ENCODE measurements at places on chromosomes 4 and X.

DNA sequence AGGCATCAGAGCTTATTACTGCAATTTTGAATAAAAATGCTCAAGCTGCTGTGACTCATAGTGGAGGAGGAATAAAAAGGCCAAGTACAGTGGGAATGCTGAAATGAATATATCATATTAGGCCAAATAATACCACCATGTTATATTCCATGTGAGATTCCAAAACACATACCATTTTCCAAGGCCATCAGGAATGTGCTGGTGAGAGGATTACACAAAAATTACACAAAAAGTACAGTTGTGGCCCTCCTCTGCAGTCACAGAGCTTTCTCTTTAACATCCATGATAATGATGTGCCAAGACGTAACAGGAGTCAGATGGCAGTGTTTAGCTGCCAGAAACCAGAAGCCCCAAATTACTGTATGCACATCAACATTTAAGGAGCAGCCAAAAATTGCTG is 153.5 kb downstream of the PCDH18 start:
- DNase-seq = no peak

DNA sequence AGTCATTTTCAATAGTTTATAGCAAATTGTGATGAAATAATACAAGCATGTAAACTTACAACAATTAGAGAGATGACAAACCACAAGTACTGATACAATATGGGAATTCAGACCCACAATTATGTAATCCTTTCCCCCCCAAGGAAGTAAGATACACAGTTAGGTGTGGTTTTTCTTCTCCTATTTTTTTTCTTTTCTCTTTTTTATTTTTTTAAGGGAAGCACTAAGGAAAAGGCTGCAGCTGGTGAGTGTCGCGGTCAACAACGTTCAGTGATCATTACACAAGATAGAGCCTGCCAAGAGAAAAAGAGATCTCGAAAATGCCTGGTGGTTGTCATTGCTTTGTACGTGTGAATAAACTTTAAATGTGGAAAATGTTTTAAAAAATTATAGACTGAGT is 9.8 kb downstream of the NDNF start:
- DNase-seq = no peak

DNA sequence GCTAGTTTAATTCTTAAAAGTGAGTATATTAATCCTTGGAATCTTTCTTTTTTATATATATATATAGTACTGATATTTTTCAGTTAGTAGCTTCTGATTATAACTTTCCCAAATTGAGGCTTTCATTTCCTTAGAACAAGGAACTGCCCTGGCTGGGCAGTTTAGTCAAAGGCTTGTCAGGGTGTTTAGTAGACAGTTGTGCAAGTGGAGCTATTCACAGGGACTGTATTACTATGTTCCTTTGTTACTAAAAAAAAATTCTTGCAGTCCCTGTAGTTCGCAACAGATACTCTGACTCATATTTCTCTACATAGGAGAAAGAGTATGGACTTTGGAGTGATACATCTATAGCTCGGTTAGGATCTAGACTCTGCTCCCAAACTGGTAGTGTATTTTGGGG is 20.8 kb downstream of the USO1 start:
- no peak for DNase-seq

DNA sequence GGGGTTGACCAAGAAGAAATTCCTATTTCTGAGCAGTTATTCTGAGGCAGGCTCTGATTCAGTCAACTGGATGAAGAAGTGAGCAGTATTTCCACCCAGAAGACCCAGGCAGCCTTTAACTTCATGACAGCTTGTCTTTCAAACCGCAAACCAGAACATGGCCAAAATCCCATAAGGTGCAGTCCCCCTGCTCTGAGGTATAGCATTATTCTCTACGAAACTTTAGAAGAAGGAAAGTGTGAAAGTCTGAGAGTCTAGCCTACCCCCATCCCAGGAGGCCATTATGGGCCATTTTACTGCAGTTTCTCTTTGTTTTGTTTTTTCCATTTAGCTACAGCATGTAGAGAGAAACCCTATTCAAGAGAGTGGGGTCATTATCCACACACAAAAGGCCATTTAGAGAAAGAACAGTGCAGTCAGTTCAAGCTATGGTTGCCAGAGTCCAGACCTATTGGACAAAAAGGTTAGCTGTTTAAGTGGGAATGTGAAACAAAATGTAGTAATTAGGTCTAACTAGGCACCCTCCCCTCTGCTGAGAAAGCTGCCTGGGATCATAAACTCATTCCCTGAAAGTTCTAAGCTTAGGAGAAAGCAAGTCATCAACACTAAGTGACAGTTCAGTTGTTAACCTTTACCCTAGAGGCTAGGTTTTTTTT is 52.1 kb upstream of the RASGEF1B start:
- no peak for DNase-seq

DNA sequence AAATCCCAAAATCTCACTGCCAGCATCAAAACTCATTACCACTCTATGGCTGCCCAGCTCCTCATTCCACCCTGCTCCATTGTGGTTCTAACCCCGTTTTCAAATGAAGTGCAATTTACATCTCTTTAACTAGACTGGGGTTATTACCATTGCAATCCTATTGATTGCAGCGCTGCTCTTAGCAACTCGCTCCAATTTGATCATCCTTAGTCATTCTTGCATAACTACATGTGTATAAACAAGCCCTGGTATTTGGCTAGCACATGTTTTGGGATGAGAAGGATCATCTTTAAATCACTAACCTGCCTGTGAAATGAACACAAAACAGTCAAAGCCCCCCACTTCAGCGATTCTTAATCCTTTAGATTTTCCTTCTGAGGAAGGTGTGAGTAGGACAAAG is 340.1 kb upstream of the PPARGC1A start:
- no peak for DNase-seq

DNA sequence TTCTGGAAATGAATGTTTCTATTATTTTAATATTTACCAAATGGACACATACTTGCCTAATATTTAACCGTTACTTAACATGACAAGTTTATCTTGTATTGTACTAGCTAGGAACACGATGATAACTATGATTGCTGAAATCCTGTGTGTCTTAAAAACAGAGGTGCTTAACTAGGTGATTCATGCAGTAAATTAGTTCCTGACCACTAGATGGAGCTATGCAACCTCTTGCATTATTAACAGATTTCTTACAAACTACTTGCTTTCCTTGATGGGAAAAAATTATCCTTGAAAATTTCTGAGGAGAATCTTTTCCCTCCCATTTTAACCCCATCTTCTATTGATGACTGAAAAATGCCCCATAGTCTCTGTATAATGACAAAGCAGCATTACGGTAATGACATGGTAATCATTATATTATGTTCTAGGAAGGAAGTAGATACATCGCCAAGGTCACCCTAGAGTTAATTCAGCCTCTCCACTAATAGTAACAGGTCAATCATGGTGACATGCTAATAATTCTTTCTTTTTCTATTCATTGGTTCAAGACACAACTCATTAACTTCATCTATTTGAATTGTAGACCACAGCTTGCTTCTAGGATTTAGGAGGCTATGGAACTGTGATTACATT is 844.2 kb downstream of the RAPGEF2 start:
- peak; percentile 56 for DNase-seq

DNA sequence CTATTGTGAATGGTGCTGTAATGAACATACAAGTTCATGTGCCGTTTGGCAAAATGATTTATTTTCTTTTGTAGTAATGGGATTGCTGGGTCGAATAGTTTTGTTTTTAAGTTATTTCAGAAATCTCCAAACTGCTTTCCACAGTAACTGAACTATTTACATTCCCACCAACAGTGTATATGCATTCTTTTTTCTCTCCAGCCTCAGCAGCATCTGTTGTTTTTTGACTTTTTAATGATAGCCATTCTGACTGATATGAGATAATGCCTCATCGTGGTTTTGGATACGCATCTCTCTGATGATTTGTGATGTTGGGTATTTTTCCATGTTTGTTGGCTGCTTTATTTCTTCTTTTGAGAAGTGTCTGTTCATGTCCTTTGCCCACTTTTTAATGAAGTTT is 246.3 kb upstream of the ADGRL3 start:
- no peak for DNase-seq

DNA sequence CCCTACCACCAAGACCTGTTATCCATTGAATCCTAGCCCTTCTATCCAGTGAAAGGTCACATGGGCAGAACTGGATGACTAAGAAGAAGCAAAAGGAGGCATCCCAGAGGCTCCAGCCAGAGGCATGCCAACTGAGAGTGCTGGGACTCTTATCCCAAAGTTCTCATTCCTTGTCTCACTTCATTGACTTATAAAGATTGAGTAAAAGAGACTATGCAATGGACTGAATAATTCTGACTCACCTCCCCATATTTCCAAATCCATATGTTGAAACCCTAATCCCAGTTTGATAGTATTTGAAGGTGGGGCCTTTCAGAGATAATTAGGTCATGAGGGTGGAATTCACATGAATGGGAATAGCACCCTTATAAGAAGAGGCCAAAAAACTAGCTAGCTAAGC is 131.4 kb downstream of the COL25A1 start:
- DNase-seq = no peak

GRCh38 chr4:176014583-176015108 is 51.0 kb upstream of the WDR17 start:
- DNase-seq = no peak

DNA sequence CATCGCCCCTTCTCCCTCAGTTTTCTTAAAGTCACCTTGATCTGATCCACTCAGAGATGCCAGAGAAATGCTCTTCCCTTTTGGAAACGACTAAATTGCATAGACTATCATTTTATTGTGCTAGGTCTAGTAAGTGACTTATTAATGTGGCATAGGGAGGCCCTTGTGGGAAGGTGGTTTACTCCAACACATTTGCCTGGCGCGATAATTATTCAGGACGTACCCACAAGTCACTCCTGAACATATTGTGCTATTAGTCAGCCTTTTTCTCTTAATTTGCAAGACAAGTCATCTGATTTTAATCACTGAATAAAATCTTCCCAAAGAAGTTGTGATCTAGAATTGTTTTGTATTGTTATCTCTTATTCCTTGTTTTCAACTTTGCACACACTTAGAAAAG is 7.6 kb downstream of the ENPEP start:
- no peak for DNase-seq

DNA sequence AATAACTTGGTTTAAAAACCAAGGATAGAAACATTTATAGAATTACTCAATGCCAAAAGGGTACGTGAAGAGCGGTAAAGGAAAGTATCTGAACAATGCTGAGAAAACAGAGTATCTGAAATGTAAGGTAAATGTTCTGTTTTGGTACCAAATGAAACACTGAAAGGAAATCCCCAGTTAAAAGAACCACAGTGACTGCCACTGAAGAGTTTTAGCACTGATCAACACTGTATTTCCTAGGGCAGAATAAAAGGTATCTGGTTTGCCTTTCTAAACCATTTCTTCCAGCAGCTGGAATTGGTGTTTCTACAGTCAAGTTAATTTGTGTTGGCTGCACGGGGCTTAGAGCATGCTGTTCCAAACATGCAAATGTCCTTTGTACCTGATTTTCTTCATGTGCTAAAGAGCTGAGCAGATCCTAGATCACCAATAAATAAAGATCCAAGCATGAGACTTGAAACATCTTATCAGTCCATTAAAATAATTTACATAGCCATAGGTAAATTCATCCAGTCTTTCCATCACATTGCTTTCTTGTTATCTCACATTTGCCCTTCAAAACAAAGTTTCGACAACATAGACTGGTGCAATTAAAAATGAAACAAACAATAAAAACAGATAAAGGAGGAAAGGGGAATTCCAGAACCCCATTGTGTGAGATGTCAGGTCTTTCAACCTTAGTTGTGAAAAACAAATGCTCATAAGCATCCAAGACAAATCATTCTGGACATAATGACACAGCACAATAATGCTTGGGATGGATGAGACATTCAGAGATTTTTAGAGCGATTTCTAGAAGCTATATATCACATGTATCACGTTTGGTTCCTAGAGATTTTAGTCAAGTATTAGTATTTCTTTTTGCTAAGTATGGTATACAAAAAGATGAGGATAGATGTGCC is 38.6 kb downstream of the MFAP3L start:
- DNase-seq = no peak

DNA sequence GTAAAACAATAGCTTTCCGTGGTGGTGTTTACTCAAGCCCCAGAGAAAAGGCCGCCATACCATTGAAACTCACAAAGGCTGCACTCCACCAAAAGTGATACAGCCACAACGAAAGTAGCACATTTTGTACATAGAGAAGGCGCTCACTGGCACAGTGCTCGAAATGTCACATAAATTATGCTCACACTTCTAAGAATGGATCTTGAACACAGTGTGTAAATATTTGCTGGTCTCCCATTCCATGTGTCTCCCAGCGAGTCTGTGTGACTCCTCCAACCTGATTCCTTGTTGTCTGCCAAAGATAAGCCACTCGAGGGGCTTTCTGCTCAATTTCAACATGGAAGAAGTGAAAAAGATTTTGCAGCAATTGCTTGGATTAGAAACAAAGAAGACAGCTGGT is 234.0 kb upstream of the VCX3A start:
- no peak for DNase-seq

DNA sequence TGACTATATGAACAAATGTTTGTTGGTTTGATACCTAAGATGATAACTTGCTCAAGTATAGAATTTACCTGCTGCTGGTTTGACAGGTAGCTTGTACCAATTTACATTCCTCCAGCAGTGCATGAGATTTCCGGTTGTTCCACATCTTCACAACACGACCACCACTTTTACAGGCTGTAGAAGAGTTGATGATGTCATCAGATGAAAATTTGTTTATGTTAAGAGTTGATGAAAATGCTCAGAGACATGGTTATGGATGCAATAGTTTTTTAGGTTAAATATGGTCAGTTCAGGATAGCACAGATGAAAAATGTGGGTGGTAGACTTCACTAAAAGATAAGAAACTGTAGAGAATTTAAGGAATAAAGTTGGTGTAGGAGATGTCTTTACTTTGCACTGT is 468.3 kb downstream of the PCDH18 start:
- no peak for DNase-seq
